ENCODE measurements at places on chromosomes 16 and 17. TPM values are rescaled to one million over a fixed set of nuclear protein-coding genes. Genes with fewer than 3 reads are reported as not detected.

The CHD9NB gene
- total RNA-seq: 2.1 TPM

The NTN3 gene
- 1.6 TPM for total RNA-seq

The PLEKHH3 gene
- total RNA-seq: 29.1 TPM

The TAX1BP3 gene
- total RNA-seq: 276 TPM

The KAT2A gene
- total RNA-seq: 9.8 TPM

The TSNAXIP1 gene
- 0.11 TPM for total RNA-seq

The KRTAP4-1 gene
- total RNA-seq: not detected

The TMIGD1 gene
- not detected for total RNA-seq

The SLC9A5 gene
- total RNA-seq: 0.33 TPM

The SGCA gene
- total RNA-seq: 0.11 TPM

The FOXO3B gene
- 10.6 TPM for total RNA-seq

The GRAPL gene
- total RNA-seq: not detected

The SALL1 gene
- not detected for total RNA-seq

The RRAD gene
- 0.39 TPM for total RNA-seq

The MSRB1 gene
- total RNA-seq: 20.2 TPM

The SLC47A2 gene
- total RNA-seq: not detected

The TMEM98 gene
- total RNA-seq: 58.1 TPM

The TBC1D3 gene
- not detected for total RNA-seq

The APOH gene
- total RNA-seq: not detected

The STRADA gene
- total RNA-seq: 24.3 TPM

The TBC1D26 gene
- total RNA-seq: 0.65 TPM

The EXOC3L1 gene
- total RNA-seq: not detected

The CD300E gene
- not detected for total RNA-seq

The VAC14 gene
- total RNA-seq: 33.5 TPM

The PDE6G gene
- total RNA-seq: 0.43 TPM

The TADA2A gene
- total RNA-seq: 19.2 TPM

The CPPED1 gene
- total RNA-seq: 47.7 TPM

All from placental epithelial cell (primary cell).